Iris pigment epithelial cell (primary cell): ENCODE measurements at places on chromosomes 6 and 20.

- DNase-seq: peak; percentile 39
Measured at GRCh38 chr6:113654396-113654795, 202.7 kb upstream of the MARCKS start.

DNA sequence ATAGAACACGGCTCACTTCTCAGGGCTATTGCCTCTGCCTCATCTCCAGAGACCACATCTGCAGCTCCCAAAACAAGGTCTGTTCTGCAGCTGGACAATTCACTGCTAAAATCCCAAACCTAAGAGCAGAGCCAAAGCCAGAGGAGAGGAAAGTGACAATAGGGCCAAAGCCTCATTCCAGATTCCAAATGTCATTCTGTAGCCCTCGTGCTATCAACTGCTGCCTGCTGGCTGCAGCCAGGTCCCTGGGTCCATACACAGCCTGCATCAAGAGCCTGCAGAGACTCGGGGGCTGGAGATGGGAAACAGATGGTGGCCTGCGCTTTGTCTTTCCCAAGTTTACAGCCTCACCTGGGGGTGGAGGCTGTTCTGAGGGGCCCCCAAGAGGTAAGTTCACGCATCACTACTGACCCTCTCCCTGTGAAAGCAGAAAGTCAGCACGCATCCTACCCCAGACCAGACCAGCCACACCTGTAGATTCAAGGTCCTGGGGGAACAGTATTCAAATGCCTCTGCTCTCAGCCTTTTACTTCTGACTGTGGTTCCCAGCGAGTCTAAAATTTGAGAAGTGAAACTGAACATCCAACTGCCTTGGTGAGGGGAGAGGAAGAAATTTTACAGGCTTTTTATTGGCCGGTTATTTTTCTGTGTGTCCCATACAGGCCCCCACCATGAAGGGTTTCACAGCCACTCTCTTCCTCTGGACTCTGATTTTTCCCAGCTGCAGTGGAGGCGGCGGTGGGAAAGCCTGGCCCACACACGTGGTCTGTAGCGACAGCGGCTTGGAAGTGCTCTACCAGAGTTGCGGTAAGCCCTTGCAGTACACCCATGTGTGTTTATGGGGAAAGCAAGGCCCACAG, at the start of gene LY86:
TSS of gene LY86 (plus strand) at position 657 of the 860 bp plus-strand sequence. CDS start at position 672, 15 bp downstream.
- no peak for DNase-seq

- no peak for DNase-seq
Measured at GRCh38 chr6:167933847-167934246, 63.6 kb upstream of the KIF25 start.

DNA sequence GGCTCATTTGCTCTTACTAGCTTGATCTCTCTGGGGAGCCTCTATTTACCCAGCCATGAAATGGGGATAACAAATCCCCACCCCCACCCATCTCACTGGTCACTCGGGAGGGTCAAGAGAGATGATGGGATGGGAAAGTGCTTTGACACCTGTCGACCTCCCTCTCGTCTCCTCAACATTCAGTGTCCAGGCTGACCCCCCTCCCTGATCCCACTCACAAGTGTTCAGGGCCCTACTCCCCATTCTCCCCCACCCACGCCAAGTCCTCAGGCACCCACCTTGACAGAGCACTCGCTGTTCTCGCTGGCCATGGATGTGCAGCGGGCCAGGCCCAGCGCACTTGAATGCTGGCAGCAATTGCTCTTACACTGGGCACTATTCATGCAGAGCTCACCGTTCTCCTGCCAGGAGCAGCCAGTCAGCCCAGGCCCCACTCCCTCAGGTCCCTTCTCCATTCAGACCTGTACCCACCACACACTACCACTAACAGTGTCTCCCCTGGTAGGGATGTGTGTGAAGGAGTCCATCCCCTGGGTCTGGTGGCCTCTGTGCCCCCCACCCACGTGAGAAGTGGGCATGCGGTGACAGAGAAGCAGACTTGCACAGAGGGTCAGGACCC, 1.6 kb downstream of the CLPS start:
- no peak for DNase-seq

GRCh38 chr20:32406701-32407100, 48.6 kb downstream of the ASXL1 start:
- DNase-seq: no peak

DNA sequence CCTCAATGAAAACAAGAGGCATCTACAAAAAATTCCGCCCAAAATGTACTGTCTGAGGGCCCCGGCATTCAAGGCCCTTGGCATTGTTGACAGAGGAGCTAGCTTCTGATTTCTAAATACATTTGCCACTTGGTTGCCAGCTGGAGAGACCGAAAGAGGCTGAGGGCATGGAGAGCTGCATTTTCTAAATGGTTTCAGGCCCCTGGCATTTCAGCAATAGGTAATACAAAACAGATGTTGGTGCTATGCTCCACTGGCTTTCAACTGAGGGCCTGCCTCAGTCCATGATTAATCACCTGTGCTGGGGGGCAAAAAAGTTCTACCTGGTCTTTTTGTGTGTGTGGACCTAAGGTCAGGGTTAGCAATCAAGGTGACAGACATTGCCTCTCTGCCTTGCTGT, 79.5 kb upstream of the ISM1 start:
- DNase-seq: no peak

- no peak for DNase-seq
Measured at GRCh38 chr6:28965706-28966105, 39.4 kb downstream of the ZNF311 start.

DNA sequence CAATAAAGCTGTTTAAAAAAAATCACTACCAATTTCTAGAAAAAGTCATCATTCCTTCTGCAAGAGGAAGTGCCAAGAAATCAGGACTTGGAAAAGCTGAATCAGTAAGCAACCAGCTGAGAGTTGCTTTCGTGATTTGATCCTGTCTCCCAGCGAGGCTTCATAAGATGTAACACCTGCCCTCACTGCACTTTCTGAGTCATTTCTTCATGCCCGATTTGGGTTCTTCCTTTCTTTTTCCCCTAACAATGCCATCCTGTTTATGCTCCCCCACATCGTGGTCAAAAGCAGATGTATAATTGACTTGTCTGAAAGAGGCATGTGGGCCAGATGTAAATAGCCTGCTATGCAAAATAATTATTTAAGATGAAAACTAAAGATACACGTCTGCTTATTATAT, 52.1 kb downstream of the RIPOR2 start:
- DNase-seq: peak; percentile 64

GRCh38 chr6:118709859-118710350, 58.5 kb upstream of the CEP85L start:
- DNase-seq: peak; percentile 89

DNA sequence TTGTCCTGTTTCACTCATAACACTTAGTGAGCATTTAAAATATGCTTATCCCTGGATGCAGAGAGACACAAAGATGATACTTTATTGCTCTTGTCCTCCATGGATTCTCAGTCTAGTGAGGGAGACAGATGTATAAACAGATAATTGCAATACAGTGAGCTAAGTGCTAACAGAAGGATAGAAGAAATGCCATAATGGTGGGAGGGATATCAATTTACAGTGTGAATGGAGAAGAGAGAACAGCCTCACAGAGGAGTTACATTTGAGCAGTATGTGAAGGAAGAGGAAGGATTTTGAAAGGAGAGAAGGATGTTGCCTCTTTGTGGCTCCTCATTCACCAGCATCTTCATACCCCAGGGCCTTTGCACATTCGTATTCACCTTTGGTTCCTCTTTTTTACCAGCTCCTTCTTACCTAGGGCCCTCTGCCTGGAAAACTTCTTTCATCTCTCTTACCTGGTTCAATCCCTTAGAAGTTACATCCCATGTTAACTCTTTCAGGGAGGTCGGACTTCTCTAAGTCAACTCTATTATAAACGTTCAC, 341.7 kb downstream of the PRL start:
- no peak for DNase-seq

GRCh38 chr20:24340933-24341332, 128.5 kb upstream of the SYNDIG1 start:
- DNase-seq: no peak

- peak; percentile 36 for DNase-seq
Measured at GRCh38 chr6:127207591-127208120, 59.0 kb upstream of the RNF146 start.

GRCh38 chr6:148999501-148999900, 252.7 kb downstream of the UST start:
- DNase-seq: peak; percentile 67

GRCh38 chr6:116586276-116586675, 15.0 kb downstream of the RWDD1 start:
- no peak for DNase-seq

DNA sequence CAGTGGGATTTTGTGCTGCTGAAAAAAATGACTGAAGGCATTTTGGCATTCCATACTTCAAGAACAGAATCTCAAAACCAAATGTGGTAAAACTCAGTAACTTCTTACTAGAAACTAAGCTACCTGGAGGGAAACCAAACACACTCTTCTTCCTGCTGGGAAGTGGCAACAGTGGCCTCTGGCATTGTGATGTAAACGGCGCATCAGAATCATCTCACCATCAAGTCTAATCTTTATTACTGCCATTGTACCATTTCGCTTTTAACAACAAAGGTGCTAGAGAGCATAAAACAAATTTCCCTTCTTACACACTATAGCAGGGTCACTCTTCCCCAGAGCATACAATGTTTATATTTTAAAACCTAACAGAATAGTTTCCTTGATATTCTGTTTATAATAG, 101.6 kb upstream of the CEP162 start:
- DNase-seq: no peak

DNA sequence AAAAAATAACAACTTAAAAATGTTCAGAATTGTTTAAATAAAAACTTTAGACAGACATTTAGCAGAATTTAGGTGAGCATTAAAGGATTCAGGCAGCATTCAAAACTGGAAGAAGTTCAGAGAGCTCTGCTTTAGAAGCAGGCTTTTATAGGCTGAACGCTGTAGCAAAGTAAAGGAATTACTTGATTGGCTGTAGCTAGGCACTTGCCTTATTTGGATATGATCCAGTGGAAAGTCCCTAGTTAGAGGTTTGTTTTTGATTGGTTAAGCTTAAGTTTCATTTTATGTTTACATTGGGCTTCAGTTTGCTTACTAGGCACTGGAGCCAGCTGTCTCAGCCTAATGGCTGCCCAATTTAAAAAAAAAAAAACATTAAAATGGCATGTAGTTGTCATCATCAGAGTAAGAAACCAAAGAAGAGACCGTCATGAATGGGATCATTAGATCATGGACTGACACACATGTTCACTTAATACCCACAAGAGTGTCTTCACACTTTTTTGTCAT, 65.1 kb downstream of the CBFA2T2 start:
- peak; percentile 98 for DNase-seq

GRCh38 chr6:138857775-138858174, 61.9 kb downstream of the ECT2L start:
- DNase-seq: no peak

GRCh38 chr20:59042796-59043631, 428 bp upstream of the PRELID3B start:
- peak; percentile 85 for DNase-seq

- no peak for DNase-seq
Measured at GRCh38 chr6:157670466-157671186, 152.4 kb upstream of the SNX9 start.

DNA sequence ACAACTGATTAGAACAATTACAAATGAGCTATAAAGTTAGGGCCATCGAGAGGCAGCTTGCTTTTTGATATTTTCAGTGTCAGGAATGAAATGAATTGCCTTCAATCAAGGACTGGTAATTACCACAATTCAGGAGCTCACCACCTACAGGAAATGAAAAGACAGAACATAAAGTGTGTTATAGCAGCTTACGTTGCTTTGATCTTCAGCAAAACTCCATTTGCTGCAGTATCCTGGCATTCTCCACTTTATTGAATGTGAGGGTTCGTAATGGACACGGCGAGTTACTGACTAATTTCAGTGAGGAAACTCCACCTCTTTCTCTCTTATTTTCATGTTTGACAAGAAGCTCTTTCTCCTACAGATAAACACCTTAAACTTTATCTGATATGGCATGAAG, 440.0 kb upstream of the HSF2 start:
- no peak for DNase-seq

- no peak for DNase-seq
Measured at GRCh38 chr20:24618739-24619138, 149.3 kb downstream of the SYNDIG1 start.

DNA sequence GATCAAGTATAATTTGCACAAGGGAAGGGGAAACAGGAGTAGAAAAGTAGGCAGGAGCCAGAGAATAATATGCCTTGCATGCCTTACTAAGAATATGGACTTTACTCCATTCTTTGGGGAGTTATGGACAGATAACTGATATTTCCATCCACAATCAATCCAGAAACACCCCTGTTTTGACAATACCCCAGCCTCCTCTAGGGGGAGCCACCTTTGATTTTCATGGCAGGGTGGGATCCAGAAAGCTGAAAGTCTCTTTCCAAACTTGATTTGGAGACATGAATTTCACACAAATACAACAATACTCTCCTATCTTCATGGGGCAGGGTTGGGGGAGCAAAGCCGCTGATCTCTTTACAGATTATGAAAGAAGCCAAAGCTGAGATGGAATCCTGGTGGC, 404.1 kb downstream of the FOXA2 start:
- DNase-seq: no peak

DNA sequence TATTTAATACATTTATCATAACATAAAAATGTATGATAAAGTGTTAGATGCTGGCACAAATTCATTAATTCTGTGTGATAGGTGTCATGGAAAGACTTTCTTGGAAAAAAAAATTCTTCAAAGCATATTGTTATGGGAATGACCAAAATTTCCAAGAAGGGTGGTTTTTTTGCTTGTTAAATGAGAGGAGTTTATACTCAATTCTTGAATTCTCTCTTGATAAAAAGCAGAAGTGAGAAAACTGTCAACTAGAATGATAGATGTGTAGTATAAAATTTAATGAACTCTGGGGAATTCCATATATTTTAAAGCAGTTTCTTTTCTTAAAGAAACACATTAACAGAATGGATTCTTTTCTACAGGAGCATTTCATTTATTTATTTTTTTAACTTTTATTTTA, 62.0 kb upstream of the SNAP91 start:
- DNase-seq: no peak

GRCh38 chr20:41365777-41366545, 657 bp downstream of the EMILIN3 start:
- DNase-seq: no peak

- no peak for DNase-seq
Measured at GRCh38 chr6:143449082-143449713, 1.3 kb downstream of the ADAT2 start.

GRCh38 chr20:37365760-37366638, 20.1 kb downstream of the SRC start:
- DNase-seq: no peak

- DNase-seq: no peak
Measured at GRCh38 chr6:73460056-73460455, 1.5 kb upstream of the MTO1 start.

GRCh38 chr6:139881236-139881635, 506.8 kb upstream of the CITED2 start:
- DNase-seq: no peak
